Mononuclear cell (primary cell): ENCODE measurements at places on chromosomes 12 and 14. TPM values are rescaled to one million over a fixed set of nuclear protein-coding genes. Genes with fewer than 3 reads are reported as not detected.

FAM90A1 gene
- not detected for total RNA-seq

CLEC1B gene
- 14.2 TPM for total RNA-seq

FAM222A gene
- 1.0 TPM for total RNA-seq

HOXC5 gene
- not detected for total RNA-seq

AQP2 gene
- not detected for total RNA-seq

GLS2 gene
- 1.2 TPM for total RNA-seq

ATG2B gene
- 29.8 TPM for total RNA-seq
